ENCODE measurements at places on chromosomes 3 and 15.

GRCh38 chr3:31804251-31805051, 176.6 kb downstream of the OSBPL10 start:
- DNase-seq, result no peak

GRCh38 chr3:64829331-64829730, 141.5 kb upstream of the ADAMTS9 start:
- no peak for DNase-seq

- no peak for DNase-seq
Measured at GRCh38 chr3:151604891-151605290, 128.8 kb upstream of the AADACL2 start.

DNA sequence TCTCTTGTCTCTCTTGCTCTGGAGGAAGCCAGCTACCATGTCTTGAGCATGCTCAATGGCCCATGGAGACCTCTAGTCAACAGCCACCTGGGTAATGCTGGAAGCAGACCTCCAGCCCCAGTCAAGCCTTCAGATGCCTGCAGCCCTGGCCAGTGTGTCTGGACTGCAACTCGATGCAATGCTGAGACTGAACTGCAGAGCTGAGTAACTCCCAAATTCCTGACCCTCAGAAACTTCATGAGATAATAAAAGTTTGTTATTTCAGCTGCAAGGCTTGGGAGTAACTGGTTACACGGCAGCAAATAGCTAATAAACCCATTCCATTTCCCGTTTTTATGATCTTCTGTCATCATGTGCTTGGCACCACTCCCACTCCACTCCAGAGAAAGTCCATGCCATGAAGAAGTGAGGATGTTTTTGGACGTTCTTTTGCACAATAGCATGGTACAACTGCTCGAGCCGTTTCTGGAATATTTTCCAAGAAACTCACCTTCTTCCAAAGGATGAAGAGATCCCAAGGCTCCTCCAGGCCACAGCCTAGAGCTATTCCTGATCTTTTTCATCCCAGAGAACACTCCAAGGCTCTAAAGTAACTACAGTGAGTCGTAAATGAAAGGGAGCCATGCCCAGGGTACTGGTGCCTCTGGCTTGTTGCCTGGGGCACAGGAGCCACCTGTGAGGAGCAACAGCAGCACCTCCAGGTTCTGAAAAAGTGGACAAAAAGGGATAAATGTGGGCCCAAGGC, 72.0 kb upstream of the KLF13 start:
- DNase-seq, result peak; percentile 92

GRCh38 chr3:183541235-183541655, 14.3 kb downstream of the KLHL6 start:
- DNase-seq, result no peak

Data from AG09309 (cell line).